IMR-90 (cell line): ENCODE measurements at places on chromosomes 6 and 20. TPM values are rescaled to one million over a fixed set of nuclear protein-coding genes. Genes with fewer than 3 reads are reported as not detected.

GRCh38 chr6:105259913-105260889 is 80.4 kb upstream of the POPDC3 start:
- no peak overlapping the region for H3K27ac ChIP-seq
- H3K4me1 ChIP-seq = no peaks in the 10 kb centered on the region
- no peaks in the 10 kb centered on the region for H3K27me3 ChIP-seq
- no peak for DNase-seq
- no peaks in the 10 kb centered on the region for H3K36me3 ChIP-seq
- H3K4me3 ChIP-seq = no peak overlapping the region

DNA sequence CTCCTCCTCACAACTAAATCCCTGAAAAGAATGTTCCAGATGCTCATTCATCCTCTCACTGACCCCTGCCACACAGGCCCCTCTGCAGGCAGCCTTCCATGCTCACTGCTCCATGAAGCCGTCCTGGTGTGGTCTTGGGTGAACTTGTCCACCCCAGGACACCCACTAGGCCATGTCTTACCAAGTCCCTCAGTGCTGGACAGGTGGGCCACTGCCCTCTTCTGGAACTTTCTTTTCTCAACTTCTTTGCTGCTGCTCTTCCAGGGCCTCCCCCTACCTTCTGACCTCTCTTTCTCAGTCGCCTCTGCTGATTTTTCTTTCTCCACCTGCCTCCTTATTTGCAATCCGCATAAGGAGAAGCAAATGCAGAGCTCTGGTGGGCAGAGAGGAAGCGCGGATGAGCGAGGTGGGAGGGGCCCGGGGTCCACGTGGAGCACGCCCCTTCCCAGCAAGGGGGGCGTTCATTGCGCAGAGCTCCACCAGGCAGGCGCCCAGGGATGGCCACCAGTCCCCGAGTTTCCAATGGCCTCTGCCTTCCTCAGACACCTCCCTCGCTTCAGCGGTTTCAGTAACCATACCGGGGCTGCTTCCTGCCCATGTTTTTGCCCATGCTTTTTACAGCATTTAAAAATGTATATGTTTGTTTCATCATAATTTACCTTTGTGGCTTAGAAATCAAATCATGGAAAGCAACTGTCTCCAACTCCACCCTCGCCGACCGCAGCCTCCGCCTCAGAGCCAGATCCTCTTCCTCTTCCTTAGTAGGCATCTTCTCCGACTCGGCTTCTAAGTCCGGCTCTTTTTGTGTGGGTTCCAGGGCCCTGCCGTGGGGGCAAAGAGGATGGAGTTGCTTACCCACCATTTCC is 129.6 kb downstream of the ZDHHC14 start:
- DNase-seq = no peak
- H3K4me3 ChIP-seq = no peak overlapping the region
- peaks cover 6% of the 10 kb centered on the region for H3K4me1 ChIP-seq
- no peaks in the 10 kb centered on the region for H3K36me3 ChIP-seq
- H3K27me3 ChIP-seq = no peaks in the 10 kb centered on the region

DNA sequence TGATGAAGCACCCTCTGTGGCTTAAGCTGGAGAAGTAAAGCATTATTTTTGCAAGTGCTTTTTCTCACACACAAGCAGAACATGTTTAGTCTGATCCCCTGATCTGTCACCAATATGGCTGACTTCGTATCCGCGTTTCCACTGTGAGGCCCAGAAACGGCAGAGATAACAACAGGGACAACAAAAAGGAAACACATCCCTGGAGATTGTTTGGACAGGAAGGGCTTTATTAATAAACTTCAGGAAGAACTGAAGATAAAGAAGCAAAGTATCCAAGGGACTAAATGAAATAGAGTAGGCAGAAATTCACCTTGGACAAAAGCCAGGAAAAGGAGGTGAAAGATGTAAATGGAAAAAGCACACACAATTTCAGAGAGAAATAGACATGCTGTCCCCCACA is 49.2 kb downstream of the RARS2 start:
- no peaks in the 10 kb centered on the region; the same call in none of the 2 replicates for H3K4me1 ChIP-seq
- H3K4me3 ChIP-seq = no peak overlapping the region
- H3K27me3 ChIP-seq = no peaks in the 10 kb centered on the region
- H3K27ac ChIP-seq = no peak overlapping the region
- peaks cover 39% of the 10 kb centered on the region for H3K36me3 ChIP-seq
- no peak for DNase-seq

DNA sequence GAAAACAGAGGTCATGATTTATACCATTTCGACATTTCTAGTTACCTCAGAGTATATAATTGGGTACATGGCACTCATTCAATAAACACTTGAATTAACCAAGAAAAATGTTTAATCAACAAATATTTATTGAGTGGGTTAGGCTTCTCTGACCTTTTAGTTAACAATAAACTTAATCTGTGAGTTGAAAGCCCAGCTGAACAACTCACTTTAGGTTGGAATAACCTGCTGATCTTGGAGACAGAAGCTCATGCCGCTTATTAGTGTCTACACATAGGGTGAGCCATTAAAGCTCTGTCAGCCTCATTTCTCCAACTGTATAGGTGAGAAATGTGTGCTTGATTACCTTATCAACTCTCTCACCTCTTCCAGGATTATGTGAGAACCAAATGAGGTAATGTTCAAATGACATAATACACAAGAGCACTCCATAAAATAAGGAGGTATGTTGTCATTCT is 98.2 kb upstream of the DTNBP1 start:
- no peak overlapping the region for H3K4me3 ChIP-seq
- H3K27ac ChIP-seq = no peak overlapping the region
- DNase-seq = no peak
- H3K27me3 ChIP-seq = peaks cover 4% of the 10 kb centered on the region
- H3K36me3 ChIP-seq = no peaks in the 10 kb centered on the region

GRCh38 chr6:142481466-142481865 is 179.7 kb downstream of the ADGRG6 start:
- H3K4me1 ChIP-seq = peaks cover 7% of the 10 kb centered on the region
- no peak overlapping the region for H3K27ac ChIP-seq
- no peaks in the 10 kb centered on the region for H3K27me3 ChIP-seq

- no peaks in the 10 kb centered on the region for H3K27me3 ChIP-seq
- DNase-seq = no peak
- H3K4me1 ChIP-seq = no peaks in the 10 kb centered on the region; the same call in 1 of the 2 replicates
- H3K27ac ChIP-seq = no peak overlapping the region
Measured at GRCh38 chr20:53839423-53840176, 230.8 kb downstream of the BCAS1 start.

- no peak overlapping the region for H3K4me3 ChIP-seq
- H3K36me3 ChIP-seq = no peaks in the 10 kb centered on the region
- no peaks in the 10 kb centered on the region for H3K4me1 ChIP-seq
Measured at GRCh38 chr20:46131396-46131795, 13.3 kb downstream of the CD40 start.

- peaks cover 11% of the 10 kb centered on the region for H3K4me1 ChIP-seq
- H3K27me3 ChIP-seq = no peaks in the 10 kb centered on the region; the same call in 1 of the 2 replicates
- no peak overlapping the region for H3K27ac ChIP-seq
Measured at GRCh38 chr6:36769183-36769675, 70.0 kb downstream of the CPNE5 start.

GRCh38 chr20:3744806-3745685 is 12.6 kb downstream of the HSPA12B start:
- H3K27ac ChIP-seq = no peak overlapping the region
- peaks cover 12% of the 10 kb centered on the region for H3K27me3 ChIP-seq
- H3K4me3 ChIP-seq = no peak overlapping the region

DNA sequence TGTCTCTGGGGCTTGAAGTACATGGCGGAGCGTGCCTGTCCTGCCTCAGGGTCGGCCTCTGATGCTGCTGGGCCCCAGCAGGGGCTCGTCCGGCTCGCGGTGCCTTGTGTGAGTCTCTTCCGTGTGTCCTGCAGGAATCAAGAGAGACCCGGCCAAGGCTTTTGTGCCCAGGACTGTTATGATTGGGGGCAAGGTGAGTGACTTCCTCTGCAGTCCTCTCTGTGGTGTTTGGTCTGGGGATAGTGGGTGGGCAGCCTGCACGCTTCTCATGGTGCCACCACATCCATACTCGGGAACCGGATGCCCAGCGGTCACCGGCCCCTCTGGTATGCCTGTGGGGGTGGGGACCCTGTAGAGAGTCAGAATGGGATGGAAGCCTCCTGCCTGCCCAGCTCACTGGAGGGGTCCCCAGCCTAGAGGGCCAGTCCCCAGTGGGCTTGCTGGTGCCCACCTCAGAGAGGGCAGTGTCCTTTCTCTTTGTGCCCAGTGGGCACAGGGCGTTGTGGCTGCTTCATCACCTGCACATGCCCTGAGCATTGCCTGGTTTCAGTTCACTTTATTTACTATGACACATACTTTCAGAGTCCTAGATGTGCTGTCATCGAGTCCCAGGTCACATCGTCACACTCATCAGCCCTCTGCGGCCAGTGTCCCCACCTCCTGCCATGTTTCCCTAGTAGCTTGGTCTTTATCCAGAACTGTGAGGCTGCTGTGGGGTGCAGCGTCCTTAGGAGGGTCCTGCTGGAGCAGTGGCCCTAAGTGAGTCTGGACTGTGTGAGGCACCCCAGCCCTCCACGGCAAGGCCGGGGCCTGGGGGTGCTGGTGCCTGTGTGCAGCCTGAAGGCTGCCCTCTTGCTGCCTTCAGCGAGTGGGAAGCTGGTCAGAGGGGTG is 40.7 kb downstream of the PYGB start:
- no peaks in the 10 kb centered on the region for H3K4me1 ChIP-seq
- DNase-seq = no peak
- H3K4me3 ChIP-seq = no peak overlapping the region
- H3K36me3 ChIP-seq = peaks cover 70% of the 10 kb centered on the region
- no peaks in the 10 kb centered on the region for H3K27me3 ChIP-seq
- H3K27ac ChIP-seq = no peak overlapping the region

DNA sequence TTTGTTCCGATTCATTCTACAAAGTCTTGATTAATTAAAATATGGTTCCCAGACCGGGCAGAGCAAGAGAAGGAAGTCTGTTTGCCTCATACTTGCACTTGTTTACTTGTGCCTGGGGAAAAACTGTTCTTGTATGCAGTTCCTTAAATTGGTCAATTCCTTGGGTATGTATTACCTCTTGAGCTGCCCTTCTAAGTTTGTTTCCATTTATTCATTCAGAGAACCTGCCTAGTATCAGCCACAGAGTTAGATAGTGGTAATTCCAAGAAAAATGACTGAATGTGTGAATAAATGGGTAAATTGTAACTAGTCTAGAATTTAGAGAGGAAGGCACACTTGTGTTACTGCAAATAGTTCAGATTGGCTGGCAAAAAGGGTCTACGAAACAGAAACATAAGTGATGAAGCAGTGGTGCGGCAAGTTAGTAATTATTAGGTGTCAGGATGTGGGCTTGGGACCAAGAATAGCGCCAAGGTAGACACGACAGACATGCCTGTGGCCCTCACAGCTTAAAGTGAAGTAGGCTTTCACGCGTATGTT is 525 bp upstream of the MAK start:
- no peak for DNase-seq
- H3K27me3 ChIP-seq = peaks cover 30% of the 10 kb centered on the region
- peak overlapping the region; percentile 13; the same call in 1 of the 2 replicates for H3K4me3 ChIP-seq
- no peaks in the 10 kb centered on the region for H3K36me3 ChIP-seq
- peaks cover 3% of the 10 kb centered on the region; the same call in 1 of the 2 replicates for H3K4me1 ChIP-seq
- H3K27ac ChIP-seq = no peak overlapping the region

DNA sequence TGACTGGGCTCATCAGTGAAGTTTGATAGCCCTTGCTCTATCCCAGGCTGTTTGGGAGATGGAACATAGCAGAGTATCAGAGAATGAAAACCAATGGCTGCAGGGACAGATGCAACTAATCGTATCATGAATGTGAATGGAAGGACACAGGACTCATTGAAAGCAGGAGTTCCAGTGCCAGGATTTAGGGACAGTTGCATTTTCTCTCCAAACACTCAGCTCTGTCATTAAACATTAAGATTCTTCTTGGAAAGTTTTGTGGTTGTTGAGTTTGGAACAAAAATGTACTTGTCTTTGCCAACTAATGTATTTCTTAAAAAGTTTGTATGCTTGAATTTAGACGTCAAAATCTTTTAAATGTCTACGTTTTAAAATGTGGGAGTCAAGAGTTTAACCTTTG is 31.0 kb upstream of the GSTA5 start:
- no peaks in the 10 kb centered on the region for H3K36me3 ChIP-seq
- peak; percentile 8 for DNase-seq
- no peak overlapping the region for H3K4me3 ChIP-seq
- no peaks in the 10 kb centered on the region for H3K27me3 ChIP-seq

- H3K4me1 ChIP-seq = no peaks in the 10 kb centered on the region
- H3K27me3 ChIP-seq = peaks cover 8% of the 10 kb centered on the region; the same call in 1 of the 2 replicates
- DNase-seq = no peak
- H3K27ac ChIP-seq = no peak overlapping the region
- H3K36me3 ChIP-seq = no peaks in the 10 kb centered on the region
Measured at GRCh38 chr20:58155148-58155925, 73.1 kb downstream of the ANKRD60 start.

DNA sequence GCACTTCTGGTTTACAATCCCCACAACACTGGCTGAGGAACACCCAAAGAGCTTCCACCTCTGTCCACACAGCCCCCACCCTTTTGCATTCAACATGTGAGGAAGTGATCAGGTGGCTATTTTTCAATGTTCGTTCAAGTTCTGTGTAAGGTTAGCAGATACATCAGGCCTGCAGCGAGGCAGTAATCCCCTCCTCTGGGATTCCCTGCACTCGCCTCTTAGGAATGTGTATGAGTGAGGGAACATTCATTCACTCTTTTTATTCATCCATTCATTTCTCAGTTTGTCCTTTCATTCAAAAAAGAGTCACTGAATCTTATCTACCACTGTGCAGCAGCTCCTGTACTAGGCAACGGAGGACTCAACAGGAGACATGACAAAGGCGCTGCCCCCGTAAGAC is 236.4 kb upstream of the PRDM1 start:
- no peaks in the 10 kb centered on the region for H3K27me3 ChIP-seq
- no peak overlapping the region for H3K27ac ChIP-seq
- no peak overlapping the region for H3K4me3 ChIP-seq
- no peaks in the 10 kb centered on the region for H3K36me3 ChIP-seq
- peak; percentile 48 for DNase-seq

DNA sequence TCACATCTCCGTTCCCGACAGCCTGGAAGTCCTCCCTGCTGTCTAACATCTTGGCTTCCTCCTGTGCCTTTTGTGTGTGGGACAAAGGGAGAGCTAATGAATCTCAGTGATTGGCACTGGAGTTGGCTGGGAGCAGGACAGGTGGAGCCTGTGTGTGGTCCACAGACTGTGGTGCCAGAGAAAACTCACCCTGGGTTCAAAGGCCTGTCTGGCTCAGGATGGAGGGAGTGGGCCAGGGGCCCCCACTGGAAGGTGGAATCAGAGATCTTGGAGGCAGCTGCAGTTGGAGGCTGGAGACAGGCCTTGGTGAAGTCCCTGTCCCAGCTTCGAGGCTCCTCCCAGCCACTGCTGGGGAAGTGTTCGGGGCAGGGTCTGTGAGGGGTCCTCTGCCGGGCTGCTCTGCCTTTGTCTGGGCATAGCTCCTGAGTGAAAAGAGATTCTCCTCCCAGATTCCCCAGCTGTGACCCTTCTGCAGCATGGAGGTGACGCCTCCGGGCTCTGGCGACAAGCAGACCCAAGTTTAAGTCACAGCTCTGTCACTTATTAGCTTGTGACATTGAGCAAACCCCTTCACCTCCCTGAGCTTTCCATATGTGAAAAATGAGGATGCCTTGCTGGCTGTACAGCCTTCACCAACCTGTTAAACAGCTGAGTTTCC is 13.9 kb upstream of the ITPR3 start:
- H3K27me3 ChIP-seq = no peaks in the 10 kb centered on the region
- H3K4me3 ChIP-seq = no peak overlapping the region
- no peak for DNase-seq
- no peak overlapping the region for H3K27ac ChIP-seq

The APOM gene
- 0.83 and 1.4 TPM in 2 replicates for total RNA-seq

The KHDC1 gene
- 1.6 and 1.7 TPM in 2 replicates for total RNA-seq

The RXRB gene
- total RNA-seq = 16.7 and 18.6 TPM in 2 replicates

The C20orf144 gene
- under 0.01 TPM in 2 replicates for total RNA-seq
